ENCODE measurements at places on chromosomes 2 and 18.

GRCh38 chr2:11082880-11083279, 72.4 kb upstream of the SLC66A3 start:
- DNase-seq: no peak

DNA sequence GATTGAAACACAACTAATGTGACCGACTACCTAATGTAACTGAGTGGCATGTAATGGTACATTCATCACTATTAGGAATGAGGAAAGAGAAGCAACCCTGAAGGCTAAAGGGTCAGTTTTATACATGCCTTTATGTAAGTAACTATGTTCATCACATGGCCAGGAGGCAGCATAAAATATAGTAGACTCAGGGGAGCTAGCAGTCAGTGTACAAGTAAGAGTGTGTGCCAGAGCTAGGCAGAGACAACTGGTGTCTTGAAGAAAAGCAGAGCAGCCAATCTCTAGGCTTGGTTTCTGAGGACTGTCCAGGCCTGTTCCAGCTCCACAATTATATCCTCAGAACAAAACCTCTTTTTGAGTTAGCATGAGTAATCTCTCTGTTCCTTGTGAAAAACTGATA, 18.1 kb downstream of the SMAD2 start:
- no peak for DNase-seq

GRCh38 chr2:176885661-176886060, 326.9 kb upstream of the HNRNPA3 start:
- no peak for DNase-seq

DNA sequence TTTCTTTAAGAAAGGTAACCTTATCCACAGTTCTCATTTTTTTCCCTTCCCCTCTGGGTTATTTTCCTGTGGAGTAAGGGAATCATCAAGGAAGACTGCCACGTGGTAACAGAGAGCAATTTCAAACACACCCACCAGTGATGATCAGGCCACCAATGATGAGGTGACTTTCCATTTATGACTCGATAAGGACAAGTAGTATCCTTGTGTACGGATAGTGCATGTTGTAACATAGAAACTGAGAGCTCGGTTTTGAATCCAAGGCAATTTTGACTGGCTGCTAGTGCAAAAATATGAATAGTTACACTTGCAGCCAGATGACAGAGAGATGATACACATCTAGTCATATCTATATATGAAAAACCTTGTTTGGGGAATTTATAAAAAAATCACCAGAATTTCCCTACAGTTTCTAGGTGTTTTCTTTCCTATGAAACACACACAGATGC, 143.6 kb upstream of the TCF4 start:
- no peak for DNase-seq

- DNase-seq: no peak
Measured at GRCh38 chr2:23498943-23499342, 114.0 kb downstream of the KLHL29 start.

DNA sequence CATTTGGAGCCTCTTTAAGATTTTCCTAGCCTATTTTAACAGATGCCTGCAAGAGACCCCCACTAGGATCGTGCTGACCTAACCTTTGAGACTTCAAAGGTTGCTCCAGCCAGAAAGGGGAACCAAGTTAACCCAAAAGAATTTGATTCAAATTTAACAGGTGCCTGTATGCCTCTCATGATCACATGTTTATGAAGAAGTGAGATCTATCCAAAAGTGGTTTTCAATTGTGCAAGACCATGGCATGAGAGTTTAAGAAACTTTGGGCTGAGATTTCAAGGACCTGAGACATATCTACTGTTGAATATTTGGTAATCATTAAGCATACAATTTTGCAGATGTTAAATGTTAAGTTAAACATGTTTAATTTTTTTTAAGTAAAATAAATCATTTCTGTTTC, 1.3 kb upstream of the RSAD2 start:
- no peak for DNase-seq

GRCh38 chr2:241036964-241037421, 38.6 kb downstream of the SNED1 start:
- no peak for DNase-seq

DNA sequence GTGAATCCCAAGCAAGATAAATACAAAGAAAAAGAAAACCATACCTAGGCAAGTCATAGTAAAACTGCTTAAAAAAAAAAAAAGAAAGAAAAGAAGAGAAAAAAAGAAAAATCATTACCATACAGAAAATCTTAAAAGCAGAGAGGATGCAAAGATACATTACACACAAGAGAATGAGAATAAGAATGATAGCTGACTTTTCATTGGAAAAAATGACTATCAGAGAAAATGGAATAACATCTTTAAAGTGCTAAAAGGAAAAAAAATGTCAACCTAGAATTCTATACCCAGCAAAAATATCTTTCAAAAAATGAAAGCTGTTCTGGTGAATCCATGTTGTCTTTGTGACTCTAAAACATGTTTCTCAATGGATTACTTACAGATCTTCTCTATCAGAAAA, 66.2 kb downstream of the REEP1 start:
- no peak for DNase-seq

GRCh38 chr2:12017499-12018157, 271.2 kb downstream of the LPIN1 start:
- no peak for DNase-seq

All from stimulated activated CD8-positive, alpha-beta memory T cell treated with anti-CD3 and anti-CD28 coated beads, Interleukin-12 subunit alpha, Interleukin-12 subunit beta, amount 100 ng/mL, for 4 hours (primary cell).